ENCODE measurements at places on chromosomes 5 and 9.

DNA sequence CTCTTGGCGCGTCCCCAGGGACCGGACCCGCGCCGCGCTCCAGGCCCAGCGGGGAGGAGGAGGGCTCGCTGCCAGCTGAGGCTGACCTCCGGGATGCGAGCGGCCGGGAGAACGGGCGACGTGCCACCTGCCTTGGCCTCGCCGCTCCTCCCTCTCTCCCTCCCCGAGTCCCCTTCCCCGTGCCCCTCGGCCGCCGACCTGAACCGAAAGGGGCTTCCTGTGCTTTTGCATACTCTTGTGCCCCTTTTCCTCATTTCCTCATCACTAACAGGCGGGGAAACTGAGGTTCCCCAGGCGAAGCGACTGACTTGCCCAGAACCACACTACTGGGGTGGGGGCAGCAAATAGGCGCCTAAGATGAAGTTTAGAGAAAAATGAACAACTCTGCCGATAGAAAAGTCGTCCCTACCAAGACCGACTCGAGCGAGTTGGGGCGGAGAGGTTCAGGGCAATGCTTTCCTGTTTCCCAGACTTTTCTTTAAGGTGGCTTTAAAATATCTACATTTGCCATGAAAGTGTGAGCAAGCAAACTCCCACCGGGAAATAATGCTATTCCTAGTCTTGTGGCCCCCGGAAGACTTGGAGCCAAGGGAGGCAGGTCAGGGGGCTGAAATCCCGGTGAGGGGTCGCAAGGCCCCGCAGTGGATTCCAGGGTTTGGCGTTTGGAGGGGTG is 580 bp upstream of the DUSP1 start:
- DNase-seq: no peak

- no peak for DNase-seq
Measured at GRCh38 chr5:61949679-61950435, 356.1 kb upstream of the KIF2A start.

- no peak for DNase-seq
Measured at GRCh38 chr9:14127656-14128055, 186.3 kb downstream of the NFIB start.

DNA sequence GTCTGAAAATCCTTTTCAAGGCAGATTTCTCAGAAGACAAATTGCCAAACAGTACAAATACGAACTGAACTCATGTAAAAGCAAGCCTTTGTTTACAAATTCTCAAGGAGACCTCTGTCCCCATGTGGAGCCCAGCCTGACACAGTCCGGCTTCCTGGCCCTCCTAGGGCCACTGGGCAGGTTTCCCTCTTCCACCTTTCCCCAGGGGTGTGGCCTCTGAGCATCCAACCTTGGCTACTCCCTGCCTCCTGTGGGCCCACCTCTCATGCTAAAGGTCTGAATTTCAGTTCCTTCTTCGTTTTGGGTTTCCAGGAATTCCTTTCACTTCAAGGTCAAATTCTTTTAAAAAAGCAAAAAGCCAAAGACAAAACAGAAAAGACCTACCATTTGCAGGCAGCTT is 10.1 kb downstream of the DAP start:
- DNase-seq: no peak

DNA sequence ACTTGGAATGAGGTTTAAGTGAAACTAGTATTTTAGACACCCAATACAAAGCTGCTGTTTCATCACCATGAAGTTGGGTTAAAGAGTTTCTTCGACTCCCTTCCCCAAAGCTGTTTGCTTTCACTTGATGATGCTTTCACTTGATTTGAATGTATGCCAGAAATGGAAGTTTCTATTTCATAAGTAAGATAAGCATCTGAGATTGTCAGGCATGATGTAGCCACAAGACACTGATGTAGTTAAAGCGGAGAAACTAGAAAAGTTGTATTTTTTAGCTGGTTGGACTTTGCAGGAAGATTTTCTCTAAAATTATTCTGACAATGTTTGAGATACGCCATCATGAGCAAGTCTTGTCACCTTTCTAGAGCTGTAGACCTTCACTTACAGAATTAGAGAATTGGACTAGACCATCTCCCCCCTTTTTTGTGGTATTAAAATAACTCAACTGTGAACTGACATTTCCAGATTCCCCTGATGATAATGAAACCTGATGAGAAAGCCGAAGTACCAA is 20.0 kb downstream of the MOCS2 start:
- DNase-seq: no peak

GRCh38 chr5:59123595-59124561 is 541.0 kb downstream of the RAB3C start:
- DNase-seq: peak; percentile 58

GRCh38 chr9:138040446-138041430 is 163.2 kb downstream of the CACNA1B start:
- DNase-seq: no peak

DNA sequence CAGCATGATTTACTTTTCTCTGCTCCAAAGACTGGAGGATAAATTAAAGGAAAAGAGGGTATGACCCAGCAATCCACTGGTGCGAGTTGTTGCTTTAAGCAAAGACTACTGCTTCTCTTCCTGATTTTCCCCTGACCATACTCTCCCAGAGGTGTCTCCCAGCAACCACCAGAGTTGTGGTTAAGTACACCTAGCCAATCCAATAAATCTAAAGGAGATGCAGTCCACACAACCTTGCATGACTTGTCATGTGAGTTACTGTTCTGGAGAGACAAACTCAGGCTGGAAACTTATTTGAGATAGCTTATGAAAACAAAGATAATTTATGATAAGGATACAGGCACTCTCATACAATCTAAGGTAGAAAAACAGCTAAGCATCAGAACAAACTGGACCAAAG is 11.9 kb downstream of the TMC1 start:
- DNase-seq: no peak

DNA sequence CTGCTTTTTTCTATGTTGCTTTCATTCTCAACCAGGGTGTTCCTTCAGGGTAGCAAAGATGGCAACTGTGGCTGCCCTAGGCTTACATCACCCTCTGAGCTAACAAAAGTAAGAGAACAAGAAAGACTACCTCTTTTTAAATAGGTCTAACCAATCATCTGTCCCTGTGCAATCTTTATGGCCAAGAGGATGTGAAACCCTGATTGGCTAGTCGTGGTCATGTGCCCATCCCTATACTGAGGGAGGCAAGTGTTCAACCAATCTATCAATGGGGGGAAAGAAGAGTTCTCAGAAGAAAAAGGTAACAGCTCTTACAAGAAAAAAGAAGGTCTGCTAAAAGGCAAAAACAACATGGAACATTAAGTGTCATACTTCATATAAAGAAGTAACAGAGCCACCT is 11.7 kb upstream of the SNCAIP start:
- no peak for DNase-seq

DNA sequence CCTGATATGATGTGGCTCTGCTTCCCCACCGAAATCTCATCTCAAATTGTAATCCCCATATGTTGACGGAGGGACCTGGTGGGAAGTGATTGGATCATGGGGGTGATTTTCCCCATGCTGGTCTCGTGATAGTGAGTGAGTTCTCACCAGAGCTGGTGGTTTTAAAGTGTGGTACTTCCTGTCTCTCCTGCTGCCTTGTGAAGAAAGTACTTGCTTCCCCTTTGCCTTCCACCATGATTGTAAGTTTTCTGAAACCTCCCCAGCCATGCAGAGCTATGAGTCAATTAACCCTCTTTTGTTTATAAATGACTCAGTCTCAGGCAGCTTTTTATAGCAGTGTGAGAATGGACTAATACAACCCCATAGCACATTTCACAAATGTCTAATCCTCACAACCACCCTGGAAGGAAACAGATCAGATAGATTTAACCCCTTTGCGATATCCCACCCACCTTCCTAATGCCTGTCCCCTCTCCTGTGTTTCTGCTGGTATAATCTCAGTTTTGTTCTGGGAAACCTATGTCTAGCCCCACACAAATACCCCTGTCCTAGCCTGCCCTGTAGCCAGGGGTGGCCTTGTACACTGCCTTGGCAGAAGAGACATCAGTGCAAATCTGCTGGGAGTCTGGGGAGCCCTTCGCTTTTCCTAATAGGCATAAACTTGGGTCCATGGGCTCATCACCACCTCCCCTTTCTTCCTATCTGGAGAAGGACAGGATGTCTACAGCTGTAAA is 157.0 kb upstream of the RAI14 start:
- no peak for DNase-seq

- no peak for DNase-seq
Measured at GRCh38 chr9:113199683-113200329, 21.3 kb downstream of the FKBP15 start.

DNA sequence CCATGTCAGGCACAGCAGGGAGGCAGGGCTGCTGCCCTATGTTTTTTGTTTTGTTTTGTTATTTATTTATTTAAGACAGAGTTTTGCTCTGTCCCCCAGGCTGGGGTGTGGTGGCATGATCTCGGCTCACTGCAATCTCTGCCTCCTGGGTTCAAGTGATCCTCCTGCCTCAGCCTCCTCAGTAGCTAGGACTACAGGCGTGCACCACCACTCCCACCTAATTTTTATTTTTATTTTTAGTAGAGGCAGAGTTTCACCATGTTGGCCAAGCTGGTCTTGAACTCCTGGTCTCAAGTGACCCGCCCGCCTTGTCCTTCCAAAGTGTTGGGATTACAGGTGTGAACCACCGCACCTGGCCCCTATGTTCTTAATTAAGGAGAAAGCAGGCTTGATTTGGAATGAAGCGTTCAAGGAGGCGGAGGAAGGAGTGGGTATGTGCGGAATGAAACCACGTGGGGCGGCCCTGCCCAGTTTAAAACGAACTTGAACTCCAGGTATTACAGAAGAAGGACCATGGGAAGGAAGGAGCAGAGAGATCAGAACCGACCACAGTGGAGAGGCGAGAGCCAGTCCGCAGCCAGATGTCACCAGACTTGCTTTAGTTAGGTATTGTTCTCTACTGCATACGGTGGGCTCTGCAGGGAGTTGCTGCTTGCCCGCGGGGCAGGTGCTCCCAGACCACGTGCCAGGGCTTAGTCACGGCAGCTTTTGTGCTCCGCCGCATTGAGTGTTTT is 34.9 kb upstream of the EPB41L4B start:
- no peak for DNase-seq

DNA sequence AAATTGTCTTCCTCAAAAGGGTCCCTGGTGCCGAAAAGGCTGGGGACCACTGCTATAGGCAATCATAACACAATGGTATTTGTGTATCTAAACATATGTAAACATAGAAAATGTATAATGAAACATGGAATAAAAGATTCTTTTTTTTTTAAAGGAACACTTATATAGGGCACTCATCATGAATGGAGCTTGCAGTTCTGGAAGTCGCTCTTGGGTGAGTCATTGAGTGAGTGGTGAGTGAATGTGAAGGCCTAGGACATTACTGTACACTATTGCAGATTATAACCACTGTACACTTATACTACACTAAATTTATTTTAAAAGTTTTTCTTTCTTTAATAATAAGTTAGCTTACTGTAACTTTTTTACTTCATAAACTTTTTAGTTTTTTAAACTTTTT is 176.4 kb downstream of the ARRDC3 start:
- no peak for DNase-seq

DNA sequence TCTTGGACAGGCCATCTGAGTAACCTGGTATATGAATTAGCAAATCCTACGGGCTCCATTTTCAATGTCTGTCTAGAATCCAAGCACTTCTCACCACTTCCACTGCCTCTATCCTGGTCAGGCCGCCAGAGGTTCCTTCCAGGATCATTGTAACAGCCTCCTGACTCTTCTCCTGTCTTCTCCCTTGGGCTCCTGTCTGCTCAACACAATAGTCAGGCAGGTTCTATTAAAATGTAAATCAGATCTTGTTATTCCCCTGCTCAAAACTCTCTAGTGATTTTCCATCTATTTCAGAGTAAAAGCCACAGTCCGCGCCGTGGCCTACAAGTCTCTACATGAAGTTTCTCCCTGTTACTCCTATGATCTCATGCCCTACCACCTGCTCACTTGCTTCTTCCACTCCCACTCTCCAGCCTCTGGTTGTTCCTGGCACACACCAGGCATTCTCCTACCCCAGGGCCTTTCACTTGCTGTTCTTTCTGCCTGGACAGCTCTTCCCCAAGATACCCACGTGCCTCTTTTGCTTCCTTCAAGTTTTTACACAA is 21.7 kb downstream of the ZNF366 start:
- DNase-seq: no peak

DNA sequence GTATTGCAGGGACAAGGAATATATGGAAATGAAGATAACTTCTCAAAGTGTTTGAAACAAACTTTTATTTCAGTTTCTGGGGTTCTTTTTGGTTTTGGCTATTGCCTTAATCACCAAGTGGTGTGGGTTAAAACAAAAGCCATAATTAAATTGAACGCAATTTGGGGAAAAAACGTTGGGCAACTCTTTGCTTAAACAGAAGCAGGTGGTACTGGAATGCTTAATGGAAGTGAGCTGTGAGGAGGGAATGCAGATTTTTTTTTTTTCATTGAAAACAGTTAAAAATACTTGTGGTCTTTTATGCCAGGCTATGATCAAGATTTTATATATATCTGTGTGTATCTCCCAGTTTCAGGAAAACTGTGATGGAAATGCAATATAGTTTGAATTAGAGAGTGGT is 195.7 kb upstream of the TUT7 start:
- DNase-seq: no peak

DNA sequence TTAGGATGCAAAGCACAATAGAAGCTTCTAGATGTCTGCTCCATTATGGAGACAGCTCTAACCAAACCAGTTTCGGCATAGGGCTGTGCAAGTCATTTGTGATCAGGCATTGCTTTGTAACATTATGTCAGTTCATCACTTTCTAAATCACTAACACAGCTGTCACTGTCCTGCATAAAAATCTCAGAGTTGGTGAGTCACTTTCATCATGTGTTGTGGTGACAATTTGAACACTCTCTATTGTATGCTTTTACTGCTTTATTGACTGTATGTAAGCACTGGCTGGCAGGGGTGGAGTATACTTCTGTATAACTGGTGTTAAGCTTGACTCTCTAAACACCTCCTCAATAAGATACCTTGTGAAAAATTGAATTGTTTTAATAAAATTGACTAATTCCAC is 77.9 kb downstream of the SLCO4C1 start:
- no peak for DNase-seq

DNA sequence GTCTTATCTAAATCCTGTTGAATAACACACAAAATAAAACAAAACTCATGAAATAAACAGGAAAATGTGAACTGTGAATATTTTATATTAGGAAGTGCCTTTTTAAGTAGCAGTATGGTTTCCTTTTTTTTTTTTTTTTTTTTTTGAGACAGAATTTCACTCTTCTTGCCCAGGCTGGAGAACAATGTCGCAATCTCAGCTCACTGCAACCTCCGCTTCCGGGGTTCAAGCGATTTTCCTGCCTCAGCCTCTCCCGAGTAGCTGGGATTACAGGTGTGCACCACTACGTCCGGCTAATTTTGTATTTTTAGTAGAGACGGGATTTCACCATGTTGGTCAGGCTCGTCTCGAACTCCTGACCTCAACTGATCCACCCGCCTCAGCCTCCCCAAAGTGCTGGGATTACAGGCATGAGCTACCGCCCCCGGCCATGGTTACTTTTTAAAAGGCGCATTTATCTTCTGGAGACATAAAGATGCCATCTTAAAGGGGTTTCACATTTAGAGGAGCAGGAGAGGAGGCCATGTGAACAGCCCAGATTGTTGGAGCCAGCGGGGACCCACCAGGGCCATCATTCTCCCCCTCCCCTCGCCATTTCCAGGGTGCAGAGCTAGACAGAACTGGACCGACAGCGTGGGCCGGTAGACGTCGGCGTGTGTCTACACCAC is 64.1 kb downstream of the ROR2 start:
- no peak for DNase-seq

Data from CD4-positive, CD25-positive, alpha-beta regulatory T cell (primary cell).